ENCODE measurements at places on chromosomes 12 and 14. TPM values are rescaled to one million over a fixed set of nuclear protein-coding genes. Genes with fewer than 3 reads are reported as not detected.

Gene RASSF9
- total RNA-seq = 2.5 TPM

DNA sequence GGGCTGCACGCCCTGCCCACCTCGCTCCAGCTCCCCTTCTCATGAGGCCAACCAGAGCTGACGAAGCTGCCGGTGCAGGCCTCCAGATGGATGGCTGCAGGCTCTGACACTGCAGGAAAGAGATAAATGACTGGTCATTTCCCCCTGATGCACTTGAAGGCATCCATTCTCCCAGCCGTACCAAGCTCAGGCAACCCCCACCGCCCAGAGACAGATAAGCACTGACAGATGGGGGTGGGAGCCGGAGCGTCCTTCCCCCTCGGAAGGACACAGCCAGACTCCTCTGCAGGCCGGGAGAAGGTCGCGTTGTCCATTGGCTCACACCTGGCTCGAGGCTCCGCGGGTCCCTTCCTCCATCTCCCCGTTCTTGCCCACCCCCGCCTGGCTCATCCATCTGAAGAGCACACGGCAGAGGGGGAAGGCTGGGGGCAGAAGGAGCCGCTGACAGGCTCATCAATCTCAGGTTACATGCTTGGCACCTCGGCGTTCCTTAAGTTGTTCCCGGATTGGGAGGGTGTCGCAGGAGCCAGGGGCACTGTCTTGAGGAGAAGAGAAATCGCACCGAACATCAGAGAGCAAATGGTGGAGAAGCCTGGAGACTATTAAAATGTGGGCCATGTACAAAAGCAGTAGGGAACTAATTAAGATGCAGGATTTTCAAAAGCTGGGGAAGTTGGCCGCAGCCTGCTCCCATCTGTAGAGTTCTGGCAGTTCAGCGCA is 151.6 kb downstream of the DPF3 start:
- H3K4me3 ChIP-seq = no peak overlapping the region
- H3K4me1 ChIP-seq = no peaks in the 10 kb centered on the region
- H3K36me3 ChIP-seq = no peaks in the 10 kb centered on the region
- no peak for DNase-seq
- no peaks in the 10 kb centered on the region for H3K27me3 ChIP-seq
- H3K27ac ChIP-seq = no peak overlapping the region

GRCh38 chr12:127238107-127238506 is 1028.9 kb upstream of the TMEM132C start:
- no peak overlapping the region for H3K27ac ChIP-seq
- no peaks in the 10 kb centered on the region for H3K4me1 ChIP-seq
- DNase-seq = no peak
- no peaks in the 10 kb centered on the region for H3K36me3 ChIP-seq

DNA sequence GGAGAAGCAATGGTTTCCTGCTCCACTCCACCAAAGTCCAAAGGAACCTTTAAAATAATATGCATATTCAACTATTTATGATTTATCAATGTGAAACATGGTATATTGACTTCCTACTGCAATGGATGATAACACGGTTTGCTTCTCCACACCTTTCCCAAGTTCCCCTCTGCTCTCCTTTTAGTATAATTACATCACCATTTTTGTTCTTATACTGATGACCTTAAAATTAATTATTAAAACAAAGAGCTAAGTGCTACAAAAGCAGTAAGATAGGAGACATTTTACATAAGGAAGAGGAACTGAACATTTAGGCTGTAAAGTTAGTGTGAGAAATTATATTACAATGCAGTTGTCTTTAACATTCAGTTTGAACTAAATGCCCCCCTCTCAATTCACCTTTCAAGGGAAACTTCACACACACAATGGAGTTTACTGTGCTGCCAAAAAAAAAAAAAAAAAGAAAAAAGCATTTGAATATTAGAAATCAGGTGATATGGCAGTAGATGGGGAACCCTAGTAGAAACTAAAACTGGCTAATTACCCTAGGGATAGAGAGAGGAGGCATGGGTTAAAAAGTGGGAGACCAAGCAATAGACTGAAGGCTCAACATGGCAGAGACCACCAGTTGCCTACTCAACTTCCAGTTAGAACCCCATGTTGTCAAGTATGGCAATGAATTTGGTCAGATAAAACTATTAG is 37.1 kb upstream of the STK38L start:
- no peak overlapping the region for H3K4me3 ChIP-seq
- no peak overlapping the region for H3K27ac ChIP-seq
- no peak for DNase-seq
- H3K36me3 ChIP-seq = no peaks in the 10 kb centered on the region
- no peaks in the 10 kb centered on the region for H3K4me1 ChIP-seq

DNA sequence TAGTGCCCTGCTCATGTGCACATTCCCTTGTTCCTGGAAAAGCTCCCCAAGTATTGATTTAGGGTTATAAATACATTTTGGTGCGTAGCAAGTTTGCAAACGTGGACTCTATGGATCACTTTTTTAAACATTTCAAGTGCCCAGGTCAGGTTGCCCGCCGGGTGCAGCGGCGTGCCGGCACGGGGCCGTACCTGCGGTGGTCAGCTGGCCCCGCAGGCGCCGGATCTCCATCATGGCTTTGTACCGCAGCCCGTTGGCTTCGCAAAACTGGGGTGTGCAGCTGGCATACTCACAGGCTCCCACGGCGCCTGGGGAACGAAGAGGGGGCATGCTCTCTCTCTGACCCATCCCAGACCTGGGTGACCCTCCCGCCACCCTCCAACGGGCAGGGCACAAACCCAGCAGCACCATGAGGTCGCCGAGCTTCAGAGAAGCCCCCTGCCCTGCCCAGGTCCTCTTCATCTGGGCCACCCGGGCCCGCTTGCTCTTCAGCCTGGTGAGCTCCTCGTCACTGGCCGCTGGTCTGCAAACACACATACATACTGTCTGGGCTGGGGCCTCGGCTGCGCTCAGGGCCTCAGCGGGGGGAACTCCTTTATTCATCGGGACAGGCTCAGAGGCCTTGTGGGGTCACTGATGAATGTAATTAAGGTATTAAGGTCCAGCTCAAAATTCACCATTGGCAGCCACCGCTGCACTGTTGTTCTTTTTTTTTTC is 35.1 kb downstream of the DHX37 start:
- H3K4me1 ChIP-seq = no peaks in the 10 kb centered on the region
- H3K36me3 ChIP-seq = peaks cover 28% of the 10 kb centered on the region
- no peak for DNase-seq
- H3K4me3 ChIP-seq = no peak overlapping the region
- H3K27ac ChIP-seq = no peak overlapping the region

DNA sequence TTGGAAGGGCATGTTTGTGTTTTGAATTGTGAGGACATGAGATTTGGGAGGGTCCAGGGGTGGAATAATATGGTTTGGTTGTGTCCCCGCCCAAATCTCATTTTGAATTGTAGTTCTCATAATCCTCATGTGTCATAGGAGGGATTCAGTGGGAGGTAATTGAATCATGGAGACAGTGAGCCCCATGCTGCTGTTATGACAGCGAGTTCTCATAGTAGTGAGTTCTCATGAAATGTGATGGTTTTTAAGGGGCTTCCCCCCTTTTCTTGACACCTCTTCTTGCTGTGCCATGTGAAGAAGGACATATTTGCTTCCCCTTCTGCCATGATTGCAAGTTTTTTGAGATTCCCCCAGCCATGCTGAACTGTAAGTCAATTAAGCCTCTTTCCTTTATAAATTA is 260.0 kb downstream of the DUSP6 start:
- H3K4me3 ChIP-seq = no peak overlapping the region
- no peak for DNase-seq
- H3K27ac ChIP-seq = no peak overlapping the region
- no peaks in the 10 kb centered on the region for H3K36me3 ChIP-seq

- no peak overlapping the region for H3K4me3 ChIP-seq
- H3K4me1 ChIP-seq = no peaks in the 10 kb centered on the region
- no peak overlapping the region for H3K27ac ChIP-seq
Observed at GRCh38 chr12:10243818-10244520, 31.3 kb downstream of the GABARAPL1 start.

Data from esophagus squamous epithelium (tissue), 5 donors.